WTC11 (cell line): ENCODE measurements at places on chromosomes 4 and X. TPM values are rescaled to one million over a fixed set of nuclear protein-coding genes. Genes with fewer than 3 reads are reported as not detected.

PRAF2 gene
- total RNA-seq: 14.8 to 16.1 TPM (median 15.0 TPM) in 3 replicates

KLHL4 gene
- total RNA-seq: 10.5 to 11.5 TPM (median 10.9 TPM) in 3 replicates

TRIM60 gene
- not detected in 3 replicates for total RNA-seq

CCDC110 gene
- 2.1 to 2.9 TPM (median 2.2 TPM) in 3 replicates for total RNA-seq

SMR3B gene
- total RNA-seq: not detected in 3 replicates

QRFPR gene
- total RNA-seq: 0.41 to 0.73 TPM (median 0.68 TPM) in 3 replicates

GRSF1 gene
- 84.6 to 98.5 TPM (median 84.7 TPM) in 3 replicates for total RNA-seq

ALAS2 gene
- 0.30 to 0.35 TPM in 2 of 3 replicates, not detected in the other for total RNA-seq

OR13H1 gene
- not detected in 3 replicates for total RNA-seq

ITM2A gene
- total RNA-seq: 39.7 to 43.4 TPM (median 43.4 TPM) in 3 replicates
